ENCODE measurements at places on chromosomes 3 and 15.
A peak's percentile ranks its signal among the peaks of the same experiment; 100 is the strongest.

DNA sequence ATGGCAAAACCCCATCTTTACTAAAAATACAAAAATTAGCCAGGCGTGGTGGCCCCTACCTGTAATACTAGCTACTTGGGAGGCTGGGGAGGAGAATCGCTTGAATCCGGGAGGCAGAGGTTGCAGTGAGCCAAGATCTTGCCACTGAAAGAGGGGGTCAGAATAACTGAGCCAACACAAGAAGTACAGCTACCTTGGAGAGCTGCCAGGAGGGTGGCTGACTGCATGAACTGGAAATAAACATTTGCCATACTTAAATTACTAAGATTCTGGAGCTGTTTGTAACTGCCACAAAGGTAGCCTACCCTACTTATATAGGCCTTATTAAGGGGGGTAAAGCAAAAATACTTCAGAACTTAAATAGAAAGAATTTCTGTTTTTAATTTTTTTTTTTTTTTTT is 15.4 kb upstream of the PIK3CB start:
- DNase-seq, result no peak

DNA sequence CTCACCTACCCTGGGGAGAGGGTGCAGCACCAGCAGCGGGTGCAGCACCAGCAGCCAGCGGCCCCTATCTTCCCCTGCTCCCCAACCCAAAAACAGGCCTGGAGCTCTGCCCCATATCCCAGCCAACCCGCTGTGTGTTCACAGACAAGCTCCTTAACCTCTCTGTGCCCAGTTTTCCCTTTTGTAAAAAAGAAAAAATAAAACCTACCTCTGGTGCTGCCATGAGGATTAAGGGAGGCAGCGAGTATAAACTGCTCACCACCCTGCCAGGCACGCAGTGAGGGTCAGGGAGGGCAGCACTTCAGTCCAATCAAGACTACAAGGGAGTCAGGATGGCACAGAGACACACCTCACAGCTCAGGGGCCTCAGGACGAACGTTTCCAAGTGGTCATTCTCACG is 163.3 kb downstream of the NUP210 start:
- DNase-seq, result no peak

DNA sequence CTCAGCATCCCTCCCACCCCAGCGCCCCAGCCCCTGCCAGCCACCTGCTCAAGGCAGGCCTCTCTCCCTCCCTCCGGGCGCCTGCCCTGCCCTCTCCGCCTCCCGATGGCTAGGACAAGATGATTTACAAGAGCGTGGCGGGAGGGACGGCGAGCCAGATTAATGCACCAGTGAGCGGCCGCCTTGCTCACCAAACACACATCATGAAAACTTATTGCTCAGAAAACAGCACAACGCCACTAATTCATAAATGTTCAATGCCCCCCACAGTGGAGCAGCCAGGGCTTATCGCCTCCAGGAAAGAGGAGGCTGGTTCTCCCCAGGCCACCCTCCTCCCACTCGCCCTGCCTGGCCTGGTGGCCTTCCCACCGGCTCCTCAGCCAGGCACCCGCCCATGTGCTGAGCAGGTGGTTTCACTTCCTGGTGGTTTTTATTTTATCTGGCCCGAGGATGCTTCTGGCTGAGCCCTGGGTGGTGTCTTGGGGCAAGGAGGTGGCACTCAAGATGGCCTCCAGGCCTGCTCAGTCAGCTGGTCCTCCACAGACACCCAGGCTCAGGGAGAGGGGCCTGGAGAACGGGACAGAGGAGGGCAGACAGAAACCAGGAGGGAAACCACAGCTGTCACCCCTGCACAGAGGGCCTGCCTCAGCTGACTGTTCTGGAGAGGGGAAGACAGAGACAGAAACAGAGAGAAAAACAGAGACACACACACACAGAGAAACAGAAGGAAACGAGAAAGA is 284.9 kb downstream of the UACA start:
- DNase-seq, result peak; percentile 27

DNA sequence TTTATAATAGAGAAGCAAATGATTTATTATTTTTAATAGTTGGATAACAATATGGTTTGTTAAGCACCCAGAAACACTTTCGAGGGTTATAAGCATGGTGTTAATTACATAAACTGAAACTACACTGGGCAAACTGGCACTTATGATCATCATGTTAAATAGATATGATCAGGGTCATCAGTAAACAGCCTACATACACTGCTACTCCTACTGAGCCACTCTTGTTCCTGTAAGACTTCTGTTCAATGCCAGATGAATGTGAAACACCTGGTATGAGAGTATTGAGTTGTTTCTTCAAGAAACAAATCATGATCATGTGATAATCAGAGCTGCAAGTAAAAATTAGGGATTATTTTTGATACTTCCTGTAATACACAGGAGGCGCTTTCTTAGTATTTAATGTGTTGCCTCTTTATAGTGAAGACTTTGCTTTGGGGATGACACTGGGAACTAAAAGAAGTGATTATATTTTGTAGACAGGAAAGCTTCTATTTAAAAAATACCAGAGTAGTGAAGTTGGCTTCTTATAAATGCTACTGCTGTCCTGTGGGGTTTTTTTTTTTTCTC is 32.3 kb upstream of the UTS2B start:
- DNase-seq, result no peak

- DNase-seq, result no peak
Observed at GRCh38 chr3:99633887-99634558, 4.4 kb upstream of the COL8A1 start.

DNA sequence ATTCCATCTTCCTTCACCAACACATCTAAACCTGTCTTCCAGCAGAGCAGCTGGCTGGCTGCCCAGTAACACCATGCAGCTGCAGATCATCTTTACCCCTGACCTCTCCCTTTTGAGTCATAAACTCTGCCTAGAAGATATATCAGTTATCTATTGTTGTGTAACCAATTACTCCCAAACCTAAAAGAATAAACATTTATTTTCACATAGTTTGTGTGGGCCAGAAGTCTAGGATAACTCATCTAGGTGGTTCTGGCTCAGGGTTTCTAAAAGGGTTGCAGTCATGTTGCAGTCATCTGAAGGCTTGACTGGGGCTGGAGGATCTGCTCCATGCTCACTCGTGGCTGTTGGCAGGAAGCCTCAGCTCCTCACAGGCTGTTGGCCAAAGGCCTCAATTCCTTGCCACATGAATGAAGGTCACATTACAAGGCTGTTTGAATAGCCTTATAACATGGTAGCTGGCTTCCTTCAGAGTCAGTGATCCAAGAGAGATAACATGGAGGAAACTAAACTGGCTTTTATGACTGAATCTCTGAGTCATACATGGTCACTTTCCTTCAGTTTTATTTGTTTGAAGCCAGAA is 92.8 kb downstream of the GOLIM4 start:
- no peak for DNase-seq

DNA sequence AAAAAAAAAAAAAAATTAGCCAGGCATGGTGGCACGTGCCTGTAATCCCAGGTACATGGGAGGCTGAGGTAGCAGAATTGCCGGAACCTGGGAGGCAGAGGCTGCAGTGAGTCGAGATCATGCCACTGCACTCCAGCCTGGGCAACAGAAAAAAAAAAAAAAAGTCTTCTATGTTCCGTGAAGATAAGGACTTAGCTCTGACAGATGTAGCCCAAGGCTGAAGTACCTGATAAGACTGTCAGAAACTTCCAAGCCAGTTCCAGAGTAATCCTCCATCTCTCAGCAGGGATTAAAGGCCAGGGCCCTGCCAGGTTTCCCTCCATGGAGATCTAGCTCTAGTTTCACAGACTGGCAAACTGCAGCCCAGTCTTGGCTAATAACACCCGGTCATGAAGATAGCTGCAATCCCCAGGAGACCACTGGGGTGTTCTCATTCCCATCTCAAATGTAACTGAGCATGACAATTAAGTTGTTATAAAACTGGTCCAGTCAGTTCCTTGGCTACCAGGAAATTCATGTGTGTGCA is 8.5 kb downstream of the CDCP1 start:
- DNase-seq, result no peak

- no peak for DNase-seq
Observed at GRCh38 chr15:67792250-67792942, 32.9 kb upstream of the SKOR1 start.

DNA sequence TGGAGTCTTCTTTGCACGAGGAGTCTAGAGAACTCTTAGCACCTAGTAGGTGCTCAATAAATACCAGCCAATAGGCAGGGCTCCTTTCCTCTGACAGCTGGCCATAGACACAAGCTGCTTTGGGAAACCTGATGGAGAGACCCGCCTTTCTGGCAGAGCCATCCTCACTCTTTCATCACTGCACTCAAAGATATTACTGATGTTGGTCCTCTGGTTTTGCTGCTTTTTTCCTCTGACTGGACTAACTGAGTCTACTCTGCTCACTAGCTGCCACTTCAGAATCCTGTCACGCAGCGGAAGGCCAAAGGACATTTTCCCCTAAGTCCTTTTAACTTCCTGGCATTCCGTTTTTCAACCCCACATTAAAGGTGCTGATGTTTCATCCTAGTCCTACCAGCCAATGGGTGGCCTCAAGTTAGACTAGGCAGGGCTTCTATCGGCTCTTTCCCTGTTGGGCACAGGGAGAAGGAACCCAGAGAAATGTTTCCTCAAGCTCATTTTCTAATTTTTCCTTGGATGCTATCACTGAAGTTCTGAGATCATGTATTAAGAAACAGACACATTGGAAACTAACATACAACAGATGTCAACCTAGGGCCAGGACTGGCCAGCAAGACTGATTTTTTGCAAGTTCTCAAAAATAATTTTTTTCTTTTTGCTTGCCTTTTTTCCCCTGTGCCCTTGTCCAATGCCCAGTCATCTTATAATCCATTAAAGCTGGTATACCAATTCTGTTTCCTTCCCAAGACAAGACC is 132.8 kb upstream of the ICE2 start:
- no peak for DNase-seq

GRCh38 chr15:96335411-96336024 is 5.0 kb downstream of the NR2F2 start:
- no peak for DNase-seq

DNA sequence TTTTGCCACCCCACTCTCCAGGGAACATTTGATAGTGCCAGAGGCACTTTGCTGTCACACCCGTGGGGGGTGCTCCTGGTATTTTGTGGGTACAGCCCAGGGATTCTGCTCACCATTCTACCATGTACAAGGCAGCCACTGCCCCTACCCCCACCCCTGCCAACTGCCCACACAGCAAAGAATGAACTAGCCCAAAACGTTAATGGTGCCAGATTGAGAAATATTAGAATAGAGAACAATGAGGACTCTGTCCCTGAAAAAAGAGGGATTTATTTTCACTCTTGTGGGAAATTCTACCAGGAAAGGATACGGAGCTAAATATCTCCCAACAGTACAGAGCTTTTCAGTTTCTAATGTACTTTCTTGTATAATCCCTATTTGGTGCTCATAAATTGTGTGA is 154.5 kb upstream of the SUCLG2 start:
- no peak for DNase-seq

- DNase-seq, result no peak
Observed at GRCh38 chr15:100732211-100733055, 130.0 kb downstream of the ASB7 start.

DNA sequence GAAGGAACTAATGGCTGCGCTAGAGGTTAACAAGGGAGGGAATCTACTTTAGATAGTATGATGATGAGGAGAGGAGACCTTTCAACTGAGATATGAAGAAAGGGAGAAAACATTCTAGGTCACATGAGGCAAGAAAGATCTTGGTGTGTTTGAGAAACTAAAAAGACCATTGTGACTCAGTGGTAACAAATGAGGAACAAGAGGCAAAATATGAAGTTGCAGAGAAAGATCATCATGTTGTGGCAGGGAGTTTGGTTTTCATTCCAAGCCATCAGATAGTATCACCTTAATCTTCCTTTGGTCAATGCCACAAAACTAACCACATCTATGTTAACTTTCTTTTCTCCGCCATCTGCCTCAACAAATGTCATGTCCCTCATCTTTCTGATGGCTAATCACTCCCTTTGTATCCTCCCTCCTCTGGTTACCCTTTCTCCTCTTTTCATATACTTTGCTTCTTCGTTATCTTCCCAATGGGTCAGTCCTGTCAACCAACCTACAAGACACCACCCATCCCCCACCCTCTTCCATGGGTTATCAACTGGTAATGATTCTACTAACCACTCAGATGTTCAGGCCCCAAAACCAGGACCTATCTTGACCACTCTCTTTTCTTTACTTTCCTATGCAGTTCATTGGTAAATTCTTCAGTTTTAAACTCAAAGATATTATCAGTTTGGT is 2.4 kb upstream of the PDCD6IP start:
- DNase-seq, result no peak

GRCh38 chr3:9846231-9846630 is 2.4 kb upstream of the RPUSD3 start:
- no peak for DNase-seq

- DNase-seq, result no peak
Observed at GRCh38 chr3:147420353-147421183, 11.4 kb downstream of the ZIC1 start.

GRCh38 chr15:40217166-40217824 is 21.6 kb upstream of the PAK6 start:
- peak; percentile 38 for DNase-seq

GRCh38 chr3:194769020-194769643 is 83.4 kb downstream of the FAM43A start:
- peak; percentile 97 for DNase-seq

DNA sequence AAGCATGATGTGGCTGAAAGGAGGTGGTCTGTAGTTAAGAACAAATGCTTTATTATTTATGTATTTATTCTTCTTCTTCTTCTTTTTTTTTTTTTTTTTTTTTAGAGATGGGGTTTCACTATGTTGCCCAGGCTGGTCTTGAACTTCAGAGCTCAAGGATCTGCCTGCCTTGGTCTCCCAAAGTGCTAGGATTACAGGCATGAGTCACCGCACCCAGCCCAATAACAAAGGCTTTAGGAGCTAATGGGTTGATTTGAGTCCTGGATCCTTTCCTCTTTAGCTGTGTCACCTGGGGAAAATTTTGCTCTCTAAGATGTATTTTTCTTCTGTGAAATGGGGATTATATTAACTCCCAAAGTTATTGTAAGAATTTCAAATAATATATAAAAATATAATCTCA is 168.8 kb downstream of the PEX5L start:
- no peak for DNase-seq

DNA sequence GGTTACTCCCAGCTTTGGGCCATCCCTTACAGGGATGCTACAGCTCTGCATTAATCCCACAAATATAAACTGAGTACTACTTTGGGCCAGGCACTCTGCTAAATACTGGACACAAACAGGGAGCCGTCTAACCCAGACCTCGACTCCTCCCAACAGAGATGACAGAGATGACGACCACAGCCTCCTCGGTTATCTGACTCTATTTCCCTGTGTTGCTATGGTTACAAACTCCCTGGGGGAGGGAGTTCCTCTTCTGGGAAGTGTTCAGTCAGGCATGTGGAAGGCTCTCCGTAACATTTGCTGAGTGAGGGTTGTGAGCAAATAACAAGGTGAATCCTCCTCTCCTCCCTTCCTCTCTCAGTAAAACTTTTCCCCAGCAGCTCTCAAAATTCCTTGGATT is 6.7 kb upstream of the CMTM7 start:
- no peak for DNase-seq
